ENCODE measurements at places on chromosomes 11 and 22.

DNA sequence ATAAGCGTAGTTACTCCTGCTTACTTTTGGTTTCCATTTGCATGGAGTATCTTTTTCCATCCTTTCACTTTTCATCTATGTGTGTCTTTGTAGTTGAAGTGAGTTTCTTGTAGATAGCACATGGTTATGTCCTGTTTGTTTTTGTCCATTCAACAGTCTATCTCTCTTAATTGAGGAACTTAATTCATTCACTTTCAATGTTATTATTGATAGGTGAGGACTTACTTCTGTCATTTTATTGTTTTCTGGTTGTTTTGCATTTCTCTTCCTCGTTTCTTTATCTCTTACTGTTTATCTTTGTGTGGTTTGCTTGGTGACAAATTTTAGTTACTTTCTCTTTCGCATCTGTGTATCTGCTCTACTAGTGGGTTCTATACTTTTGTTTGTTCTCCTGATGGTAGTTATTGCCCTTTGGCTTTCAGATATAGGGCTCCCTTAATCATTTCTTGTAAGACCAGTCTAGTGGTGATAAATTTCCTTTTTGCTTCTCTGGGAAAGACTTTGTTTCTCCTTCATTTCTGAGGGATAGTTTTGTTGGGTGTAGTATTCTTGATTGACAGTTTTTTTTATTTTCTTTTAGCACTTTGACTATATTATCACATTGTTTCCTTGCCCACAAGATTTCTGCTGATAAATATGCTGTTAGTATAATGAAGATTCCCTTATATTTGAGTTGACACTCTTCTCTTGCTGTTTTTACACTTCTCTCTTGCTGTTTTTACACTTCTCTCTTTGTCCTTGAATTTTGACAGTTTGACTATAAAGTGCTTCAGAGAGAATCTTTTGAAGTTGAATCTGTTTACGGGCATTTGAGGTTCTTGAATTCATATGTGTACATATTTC is 9.0 kb upstream of the RAG1 start:
- peaks cover 47% of the 10 kb centered on the region for H3K27me3 ChIP-seq
- no peaks in the 10 kb centered on the region for H3K36me3 ChIP-seq
- DNase-seq: no peak

- H3K4me1 ChIP-seq: no peaks in the 10 kb centered on the region
- H3K4me3 ChIP-seq: no peak overlapping the region
- peaks cover 18% of the 10 kb centered on the region for H3K27me3 ChIP-seq
- DNase-seq: no peak
These were observed 169.4 kb upstream of the SYT13 start for GRCh38 chr11:45455536-45455935.

DNA sequence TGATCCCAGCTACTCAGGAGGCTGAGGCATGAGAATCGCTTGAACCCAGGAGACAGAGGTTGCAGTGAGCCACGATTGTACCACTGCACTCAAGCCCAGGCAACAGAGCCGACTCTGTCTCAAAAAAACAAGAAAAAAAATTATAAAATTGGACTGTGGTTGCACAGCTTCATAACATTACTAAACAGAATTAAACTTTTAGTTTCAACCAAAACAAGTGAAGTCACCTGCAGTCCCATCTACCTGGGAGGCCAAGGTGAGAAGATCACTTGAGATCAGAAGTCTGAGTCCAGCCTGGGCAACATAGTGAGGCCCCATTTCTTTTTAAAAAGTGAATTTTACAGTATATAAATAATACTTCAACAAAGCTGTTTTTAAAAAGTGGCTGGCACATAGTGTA is 47.8 kb upstream of the CD5 start:
- H3K27me3 ChIP-seq: peaks cover 21% of the 10 kb centered on the region
- no peak for DNase-seq
- H3K4me1 ChIP-seq: no peaks in the 10 kb centered on the region
- no peak overlapping the region for H3K27ac ChIP-seq

DNA sequence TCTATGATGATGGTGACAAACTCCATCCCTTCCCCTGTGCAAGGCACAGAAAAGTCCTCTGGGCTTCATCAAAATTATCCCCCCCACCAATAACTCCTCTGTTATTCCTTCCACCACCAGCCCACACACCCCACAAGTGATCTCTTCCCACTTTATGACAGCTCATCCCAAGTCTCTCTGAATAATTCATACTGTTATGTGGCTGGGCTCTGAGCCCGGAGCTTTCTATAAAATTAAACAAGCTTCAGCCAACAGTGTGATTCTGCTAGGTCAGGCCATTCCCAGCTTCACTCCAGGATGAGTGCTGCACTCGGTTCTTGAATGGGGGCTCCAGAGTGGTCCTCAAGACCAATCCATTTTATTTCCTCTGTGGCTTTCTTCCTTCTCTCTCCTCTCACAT is 83.0 kb downstream of the INSC start:
- no peak overlapping the region for H3K27ac ChIP-seq
- no peaks in the 10 kb centered on the region for H3K4me1 ChIP-seq

- no peaks in the 10 kb centered on the region for H3K4me1 ChIP-seq
- DNase-seq: no peak
- H3K4me3 ChIP-seq: no peak overlapping the region
- H3K36me3 ChIP-seq: no peaks in the 10 kb centered on the region
These were observed 682.5 kb upstream of the ARHGAP42 start for GRCh38 chr11:100004541-100004940.

GRCh38 chr11:69662021-69662698 is 13.0 kb downstream of the LTO1 start:
- no peaks in the 10 kb centered on the region for H3K4me1 ChIP-seq
- H3K4me3 ChIP-seq: no peak overlapping the region
- DNase-seq: no peak

DNA sequence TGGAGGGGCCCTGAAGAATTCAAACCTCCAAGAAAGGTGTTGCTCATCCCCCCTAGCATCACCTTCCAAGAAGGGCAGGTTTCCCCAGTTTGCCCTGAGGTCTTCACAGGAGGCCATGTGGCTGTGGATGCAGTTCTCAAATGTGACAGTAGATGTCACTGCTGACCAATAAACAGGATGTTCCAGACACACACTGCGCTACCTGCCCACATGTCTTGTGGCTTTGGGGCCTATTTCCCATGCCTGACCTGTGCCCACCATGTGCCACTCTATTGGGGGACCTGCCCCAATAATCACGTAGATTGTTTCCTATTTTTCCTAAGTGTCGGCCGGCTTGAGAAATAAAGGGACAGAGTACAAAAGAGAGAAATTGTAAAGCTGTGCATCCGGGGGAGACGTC is 4.5 kb downstream of the GSTT2 start:
- no peak overlapping the region for H3K4me3 ChIP-seq
- DNase-seq: no peak
- H3K27ac ChIP-seq: no peak overlapping the region

GRCh38 chr11:94876645-94877442 is 96.5 kb downstream of the CWC15 start:
- H3K36me3 ChIP-seq: peaks cover 48% of the 10 kb centered on the region
- peaks cover 28% of the 10 kb centered on the region for H3K4me1 ChIP-seq
- DNase-seq: peak; percentile 90
- H3K27ac ChIP-seq: peak overlapping the region; percentile 98
- no peaks in the 10 kb centered on the region for H3K27me3 ChIP-seq
- H3K4me3 ChIP-seq: peak overlapping the region; percentile 48

GRCh38 chr11:128628686-128629085 is 41.3 kb upstream of the ETS1 start:
- no peaks in the 10 kb centered on the region for H3K27me3 ChIP-seq
- no peaks in the 10 kb centered on the region for H3K36me3 ChIP-seq
- no peak overlapping the region for H3K27ac ChIP-seq
- no peak for DNase-seq
- no peak overlapping the region for H3K4me3 ChIP-seq

- no peak for DNase-seq
- no peaks in the 10 kb centered on the region for H3K27me3 ChIP-seq
- peaks cover 11% of the 10 kb centered on the region for H3K36me3 ChIP-seq
- peaks cover 9% of the 10 kb centered on the region for H3K4me1 ChIP-seq
- H3K4me3 ChIP-seq: no peak overlapping the region
These were observed 5.7 kb downstream of the AMPD3 start for GRCh38 chr11:10460611-10461275.

DNA sequence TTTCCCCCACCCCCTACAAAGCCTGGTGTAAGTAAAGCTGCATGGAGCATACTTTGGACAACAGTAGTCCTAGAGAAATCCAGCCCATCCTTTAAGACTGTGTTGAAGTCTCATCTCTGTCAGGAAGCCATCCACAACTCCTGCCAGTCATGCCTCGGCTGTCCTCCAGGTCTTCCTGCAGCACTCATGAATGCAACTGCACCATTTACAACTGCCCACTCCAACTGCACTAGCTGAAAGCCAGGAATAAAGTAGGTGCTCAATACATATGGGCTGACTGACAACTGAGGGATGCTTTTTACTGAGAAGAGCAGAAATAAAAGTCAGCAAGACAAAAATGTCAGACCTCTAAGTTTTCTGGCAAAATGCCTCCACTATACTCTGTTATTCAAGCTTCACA is 27.4 kb downstream of the IL18BP start:
- H3K27me3 ChIP-seq: no peaks in the 10 kb centered on the region
- no peak for DNase-seq
- no peak overlapping the region for H3K4me3 ChIP-seq
- peaks cover 7% of the 10 kb centered on the region for H3K4me1 ChIP-seq
- H3K36me3 ChIP-seq: peaks cover 45% of the 10 kb centered on the region

GRCh38 chr22:42396621-42397331 is 35.4 kb downstream of the NFAM1 start:
- no peak overlapping the region for H3K27ac ChIP-seq
- H3K4me3 ChIP-seq: no peak overlapping the region
- DNase-seq: no peak
- H3K36me3 ChIP-seq: no peaks in the 10 kb centered on the region
- H3K27me3 ChIP-seq: peaks cover 25% of the 10 kb centered on the region
